PC-3 (cell line): ENCODE measurements at places on chromosomes 2 and 18.
A peak's percentile ranks its signal among the peaks of the same experiment; 100 is the strongest.

- no peaks in the 10 kb centered on the region for H3K27me3 ChIP-seq
- no peaks in the 10 kb centered on the region for H3K36me3 ChIP-seq
- H3K4me1 ChIP-seq: peaks cover 17% of the 10 kb centered on the region; the same call in 1 of the 2 replicates
Observed at GRCh38 chr2:152166633-152167032, 8.9 kb downstream of the STAM2 start.

GRCh38 chr2:64135421-64135820 lies 8.8 kb downstream of the PELI1 start:
- no peak overlapping the region for H3K4me3 ChIP-seq
- no peaks in the 10 kb centered on the region for H3K27me3 ChIP-seq
- H3K27ac ChIP-seq: no peak overlapping the region
- H3K36me3 ChIP-seq: no peaks in the 10 kb centered on the region
- no peak for DNase-seq

DNA sequence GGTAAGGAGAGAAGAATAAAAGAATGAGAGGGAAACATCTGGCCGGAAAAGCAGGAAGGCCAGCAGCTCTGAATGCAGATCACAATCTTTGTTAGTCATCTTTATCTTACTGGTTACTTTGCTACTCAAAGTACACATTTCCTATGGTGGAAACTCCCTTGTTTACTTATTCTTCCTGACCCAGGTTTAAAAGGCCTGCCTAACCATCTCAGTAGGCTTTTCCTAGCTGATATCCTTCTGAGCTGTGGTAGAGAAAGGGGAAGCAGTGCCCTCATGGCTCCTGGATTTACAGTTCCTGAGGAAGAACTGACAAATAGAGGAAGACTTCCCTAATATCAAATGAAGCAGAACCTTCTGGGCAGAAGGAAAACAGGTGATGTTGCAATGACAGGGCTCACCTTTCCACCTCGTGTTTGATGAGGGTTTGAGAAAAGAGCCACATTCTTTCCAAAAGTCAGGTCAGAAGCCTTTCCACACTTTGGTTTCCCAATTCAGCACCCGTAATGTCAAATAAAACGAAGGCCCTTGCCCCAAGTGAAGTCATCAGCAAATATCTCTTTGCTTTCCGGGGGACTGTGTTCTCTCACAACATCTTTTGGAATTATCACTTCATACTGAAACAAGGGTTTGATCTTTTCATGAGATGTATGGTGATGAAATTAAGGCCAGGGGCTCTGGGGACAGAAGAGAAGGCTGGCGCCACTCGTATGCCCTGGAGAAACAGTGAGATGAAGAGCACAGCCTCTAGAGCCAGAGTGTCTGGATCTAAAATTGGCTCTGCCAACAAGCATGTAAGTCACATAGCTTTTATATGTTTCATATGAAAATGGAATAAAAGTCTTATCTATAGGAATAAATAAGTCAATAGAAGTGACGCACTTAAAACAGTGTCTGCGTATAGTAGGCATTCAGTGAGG lies 26.7 kb upstream of the APOB start:
- H3K27ac ChIP-seq: no peak overlapping the region
- H3K4me1 ChIP-seq: no peaks in the 10 kb centered on the region
- no peaks in the 10 kb centered on the region for H3K27me3 ChIP-seq

DNA sequence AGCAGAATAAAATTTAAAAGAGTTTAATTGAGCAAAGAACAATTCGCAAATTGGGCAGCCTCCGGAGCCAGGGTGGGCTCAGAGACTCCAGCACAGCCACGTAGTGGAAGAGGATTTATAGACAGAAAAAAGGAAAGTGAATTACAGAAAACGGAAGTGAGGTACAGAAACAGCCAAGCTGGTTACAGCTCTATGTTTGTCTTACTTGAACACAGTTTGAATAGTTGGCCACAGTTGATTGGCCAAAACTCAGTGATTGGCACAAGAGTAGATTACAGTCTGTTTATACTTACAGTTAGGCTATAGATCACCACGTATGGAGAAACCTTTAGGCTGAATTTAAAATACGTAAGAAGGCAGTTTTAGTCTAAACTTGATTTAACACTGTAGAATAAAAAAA lies 78.8 kb upstream of the NEDD4L start:
- H3K4me1 ChIP-seq: peaks cover 7% of the 10 kb centered on the region; the same call in 1 of the 2 replicates
- H3K27me3 ChIP-seq: no peaks in the 10 kb centered on the region
- H3K36me3 ChIP-seq: no peaks in the 10 kb centered on the region
- DNase-seq: no peak
- no peak overlapping the region for H3K27ac ChIP-seq

DNA sequence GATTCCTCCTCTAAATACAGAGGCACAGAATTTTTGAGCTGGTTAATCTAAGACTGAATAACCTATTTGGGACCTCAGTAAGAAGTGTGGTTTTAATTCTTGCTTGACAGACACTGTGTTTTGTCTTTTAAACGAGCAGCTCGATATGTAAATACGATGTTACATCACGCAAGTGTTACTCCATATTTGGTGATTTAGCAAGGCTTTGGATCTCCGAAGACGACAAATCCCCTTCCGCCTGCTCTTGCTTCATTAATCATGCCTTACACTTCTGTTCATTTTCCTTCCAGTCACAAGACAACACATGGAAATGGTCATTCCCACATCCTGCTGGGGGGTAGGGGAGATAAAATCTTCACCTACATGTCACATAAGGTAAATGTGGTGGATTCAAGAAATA lies 9.4 kb downstream of the BCL11A start:
- no peaks in the 10 kb centered on the region for H3K27me3 ChIP-seq
- peaks cover 14% of the 10 kb centered on the region for H3K4me1 ChIP-seq
- H3K27ac ChIP-seq: no peak overlapping the region
- H3K36me3 ChIP-seq: peaks cover 14% of the 10 kb centered on the region
- DNase-seq: no peak

DNA sequence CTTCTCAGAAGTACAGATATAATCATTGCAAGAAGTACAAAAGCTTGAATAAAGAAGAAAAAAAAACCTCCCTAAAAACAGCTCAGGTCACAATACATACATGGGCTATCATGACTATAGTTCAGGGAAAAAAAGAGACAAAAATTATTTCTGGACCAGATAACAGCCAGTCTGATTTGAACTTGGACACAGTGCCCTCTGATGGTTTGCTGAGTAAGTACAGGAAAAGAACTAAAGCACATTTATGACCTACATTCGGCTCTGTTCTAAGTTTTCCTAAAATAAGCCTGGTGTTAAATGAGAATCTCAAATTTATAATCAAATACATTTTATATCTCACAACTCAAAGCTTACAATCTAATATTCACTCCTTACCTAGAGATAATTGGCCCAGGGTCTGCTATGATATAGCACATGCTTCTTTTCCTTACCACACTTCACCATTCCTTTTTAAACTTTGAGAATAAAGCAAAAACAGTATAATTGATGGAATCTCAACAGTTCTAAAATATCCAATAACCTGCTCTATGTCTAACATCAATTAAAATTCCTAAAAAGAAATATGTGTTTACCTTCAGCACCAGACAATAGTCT lies 81.1 kb downstream of the RAPH1 start:
- no peak overlapping the region for H3K4me3 ChIP-seq
- H3K36me3 ChIP-seq: peaks cover 3% of the 10 kb centered on the region
- H3K27me3 ChIP-seq: no peaks in the 10 kb centered on the region
- peak; percentile 67 for DNase-seq
- H3K27ac ChIP-seq: no peak overlapping the region
- H3K4me1 ChIP-seq: peaks cover 20% of the 10 kb centered on the region

- DNase-seq: no peak
- H3K36me3 ChIP-seq: no peaks in the 10 kb centered on the region
- H3K4me1 ChIP-seq: no peaks in the 10 kb centered on the region
- H3K27me3 ChIP-seq: no peaks in the 10 kb centered on the region
- no peak overlapping the region for H3K27ac ChIP-seq
Observed at GRCh38 chr2:190060019-190060418, 2.5 kb downstream of the MSTN start.

- H3K4me1 ChIP-seq: peaks cover 17% of the 10 kb centered on the region
- DNase-seq: no peak
- H3K27me3 ChIP-seq: no peaks in the 10 kb centered on the region
Observed at GRCh38 chr2:43305517-43305916, 79.1 kb upstream of the ZFP36L2 start.

GRCh38 chr2:101500860-101501259 lies 25.9 kb upstream of the RFX8 start:
- peaks cover 23% of the 10 kb centered on the region for H3K4me1 ChIP-seq
- no peaks in the 10 kb centered on the region for H3K27me3 ChIP-seq
- H3K27ac ChIP-seq: peak overlapping the region; percentile 61
- DNase-seq: no peak

- peaks cover 6% of the 10 kb centered on the region; the same call in 1 of the 2 replicates for H3K27me3 ChIP-seq
- H3K4me1 ChIP-seq: peaks cover 14% of the 10 kb centered on the region; the same call in 1 of the 2 replicates
- no peak overlapping the region for H3K27ac ChIP-seq
- H3K36me3 ChIP-seq: no peaks in the 10 kb centered on the region
- H3K4me3 ChIP-seq: no peak overlapping the region
Observed at GRCh38 chr18:24877066-24877465, 416.6 kb downstream of the HRH4 start.

DNA sequence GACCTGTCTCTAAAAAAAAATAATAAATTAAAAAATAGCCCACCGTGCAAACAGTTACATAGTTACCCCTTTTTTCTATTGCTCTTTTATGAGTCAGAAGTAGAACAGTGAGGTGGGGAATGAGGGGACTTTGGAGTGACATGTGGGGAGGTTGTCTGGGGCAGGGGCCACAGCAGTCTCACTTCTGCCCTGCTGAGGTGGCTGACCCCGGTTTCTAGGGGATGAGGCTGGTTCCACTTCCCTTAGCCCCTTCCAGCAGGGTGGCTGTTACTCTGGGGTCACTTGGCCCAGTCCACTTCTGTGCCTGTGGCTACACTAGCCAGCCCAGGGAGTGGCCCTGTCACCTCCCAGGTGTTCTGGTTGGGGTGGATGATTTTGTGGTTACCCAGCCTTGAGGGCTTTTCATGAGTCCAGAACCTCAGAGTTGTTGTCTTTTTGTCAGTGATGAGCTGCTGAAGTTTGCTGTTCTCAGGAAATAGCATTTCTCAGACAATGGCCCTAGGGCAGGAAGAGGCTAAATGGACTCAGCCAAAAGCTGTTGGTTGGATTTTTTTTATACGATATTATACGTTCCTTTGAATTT lies 28.0 kb upstream of the SCLY start:
- peaks cover 18% of the 10 kb centered on the region for H3K36me3 ChIP-seq
- no peaks in the 10 kb centered on the region for H3K4me1 ChIP-seq
- no peak overlapping the region for H3K4me3 ChIP-seq
- no peak for DNase-seq
- no peaks in the 10 kb centered on the region for H3K27me3 ChIP-seq

DNA sequence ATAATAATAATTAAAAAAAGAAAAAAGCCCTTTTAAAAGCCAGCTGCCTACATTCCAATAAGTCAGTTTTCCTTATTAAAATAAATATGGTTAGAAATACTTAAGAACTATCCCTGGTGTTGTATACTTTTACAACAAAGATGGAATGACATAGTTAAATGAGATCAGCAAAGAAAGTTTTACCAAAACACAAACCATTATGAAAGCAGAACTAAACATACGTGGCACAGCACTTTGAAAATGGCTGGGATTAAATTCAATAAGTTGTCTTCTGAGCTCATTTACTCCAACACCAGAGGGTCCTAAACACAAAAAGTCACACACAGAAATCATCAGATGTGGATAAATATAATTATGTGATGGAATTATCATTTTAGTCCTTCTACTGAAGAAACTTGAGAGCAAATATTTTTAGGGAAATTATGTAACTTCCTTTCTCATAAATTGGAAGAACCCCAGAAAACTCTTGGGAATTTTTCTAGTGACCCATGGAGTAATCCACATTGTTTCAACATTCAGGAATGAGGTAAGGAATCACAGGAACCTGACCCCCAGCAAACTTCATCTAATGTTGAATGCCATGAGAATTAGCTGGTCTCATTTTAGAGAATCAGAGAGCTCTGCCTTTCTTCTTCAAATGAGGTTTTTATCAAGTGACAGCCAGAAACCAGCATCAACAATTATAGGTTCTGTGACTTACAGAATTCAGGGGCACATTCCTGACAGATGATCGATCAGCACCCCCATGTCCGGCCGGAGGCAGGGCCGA lies 11.5 kb upstream of the TMEM237 start:
- H3K4me3 ChIP-seq: no peak overlapping the region
- no peak overlapping the region for H3K27ac ChIP-seq
- H3K4me1 ChIP-seq: no peaks in the 10 kb centered on the region; the same call in 1 of the 2 replicates
- no peaks in the 10 kb centered on the region for H3K36me3 ChIP-seq
- DNase-seq: no peak

DNA sequence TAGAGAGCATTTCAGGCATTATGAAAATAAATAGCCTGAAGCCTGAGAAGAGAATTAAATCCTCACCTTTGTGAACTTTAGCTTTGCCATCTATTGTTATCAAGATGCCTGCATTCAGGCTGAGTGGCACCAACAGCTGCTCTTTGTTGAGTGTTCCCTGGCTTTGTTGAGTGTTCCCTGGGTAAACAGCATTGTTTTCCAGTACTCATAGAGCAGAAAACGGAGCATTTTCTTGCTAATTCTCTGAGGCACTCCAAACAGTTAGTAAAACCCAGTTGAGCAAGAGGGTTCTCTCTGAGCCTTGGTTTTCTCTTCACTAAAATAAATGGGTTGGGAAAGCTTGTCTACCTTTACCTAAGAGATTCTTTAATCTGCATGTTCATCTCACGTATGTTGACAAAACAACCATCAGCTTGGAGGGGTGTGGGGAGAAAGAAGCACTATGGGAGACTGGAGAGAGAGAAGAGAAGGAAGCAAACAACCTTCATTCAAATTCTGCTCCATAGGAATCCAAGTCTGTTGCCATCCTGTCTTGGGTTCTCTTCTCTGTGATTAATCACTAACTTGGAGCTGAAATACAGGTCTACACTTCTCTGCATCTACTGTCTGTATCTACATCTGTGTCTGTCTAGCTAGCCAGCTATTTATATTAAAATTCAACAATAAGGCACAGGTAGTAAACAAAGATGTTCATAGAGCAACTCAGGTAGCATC lies 567.0 kb upstream of the SOX11 start:
- no peaks in the 10 kb centered on the region for H3K27me3 ChIP-seq
- H3K4me1 ChIP-seq: no peaks in the 10 kb centered on the region
- no peak for DNase-seq
- H3K36me3 ChIP-seq: no peaks in the 10 kb centered on the region

DNA sequence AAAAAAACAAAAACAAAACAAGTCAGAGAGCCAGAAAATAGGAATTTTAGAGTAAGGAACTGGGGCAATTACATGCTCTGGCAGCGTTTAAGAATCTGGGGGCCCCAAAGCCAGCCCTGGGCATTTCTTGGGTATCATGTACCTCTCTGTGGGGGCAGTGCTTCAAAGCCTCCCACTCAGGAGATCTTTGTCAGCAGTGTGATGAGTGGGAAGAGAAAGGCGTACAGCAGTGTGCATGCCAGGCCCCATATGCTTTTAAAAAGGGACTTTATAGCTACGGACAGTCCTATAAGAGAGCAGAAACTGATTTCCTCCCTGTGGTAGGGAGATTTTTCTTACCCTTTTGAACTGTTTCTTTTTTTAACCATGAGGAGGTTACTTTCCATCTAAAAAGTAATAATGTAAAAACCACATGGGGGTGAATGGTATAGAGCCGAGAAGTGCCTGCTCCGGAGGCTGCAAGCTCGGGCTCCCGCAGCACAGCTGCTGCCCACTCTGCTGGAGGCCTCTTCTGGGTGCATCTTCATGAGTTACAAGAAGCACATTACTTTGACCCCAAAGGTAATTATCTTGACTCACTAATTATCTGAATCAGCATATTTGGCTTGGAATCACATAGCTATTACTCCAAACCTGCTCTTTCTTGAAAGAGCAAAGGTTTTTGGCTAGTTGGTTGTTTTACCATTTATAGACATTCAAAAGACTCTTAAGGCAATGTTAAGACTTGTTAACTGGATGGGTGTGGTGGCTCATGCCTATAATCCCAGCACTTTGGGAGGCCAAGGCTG lies 46.4 kb downstream of the PROC start:
- no peaks in the 10 kb centered on the region for H3K36me3 ChIP-seq
- H3K4me1 ChIP-seq: no peaks in the 10 kb centered on the region
- H3K27me3 ChIP-seq: no peaks in the 10 kb centered on the region
- H3K27ac ChIP-seq: no peak overlapping the region
